ENCODE measurements at places on chromosomes 4 and X.
A peak's percentile ranks its signal among the peaks of the same experiment; 100 is the strongest.

DNA sequence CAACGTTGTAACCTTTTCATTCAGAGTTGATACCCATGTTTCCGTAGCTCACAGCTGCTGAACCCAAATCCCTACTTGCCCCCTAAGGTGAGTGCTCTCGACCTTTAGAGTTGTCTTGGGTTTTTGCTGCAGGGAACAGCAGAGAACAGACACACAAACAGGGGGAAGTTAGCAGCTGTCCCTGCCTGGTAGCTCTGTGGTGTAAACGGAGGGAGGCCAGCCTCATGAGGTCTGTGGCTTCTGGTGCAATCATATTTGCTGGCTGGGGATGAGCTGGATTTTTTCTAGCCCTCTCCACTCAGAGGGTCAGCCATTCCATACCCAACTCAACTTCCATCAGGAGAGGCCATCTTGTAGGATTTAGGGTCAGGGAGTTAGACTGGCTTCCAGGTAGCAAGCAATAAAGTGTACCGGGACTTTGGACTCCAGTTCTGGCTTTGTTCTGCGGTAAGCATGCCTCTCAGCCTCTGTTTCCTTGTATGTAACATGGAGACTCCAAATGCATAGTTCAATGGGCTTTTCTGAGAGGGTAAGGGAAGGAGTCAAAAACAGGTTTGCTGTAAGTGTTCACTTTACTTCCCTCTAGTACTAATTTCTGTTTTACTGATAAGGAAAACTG is 218.9 kb downstream of the MID1IP1 start:
- no peak for DNase-seq

- no peak for DNase-seq
Observed at GRCh38 chrX:103614999-103615398, 7.2 kb downstream of the TCEAL3 start.

DNA sequence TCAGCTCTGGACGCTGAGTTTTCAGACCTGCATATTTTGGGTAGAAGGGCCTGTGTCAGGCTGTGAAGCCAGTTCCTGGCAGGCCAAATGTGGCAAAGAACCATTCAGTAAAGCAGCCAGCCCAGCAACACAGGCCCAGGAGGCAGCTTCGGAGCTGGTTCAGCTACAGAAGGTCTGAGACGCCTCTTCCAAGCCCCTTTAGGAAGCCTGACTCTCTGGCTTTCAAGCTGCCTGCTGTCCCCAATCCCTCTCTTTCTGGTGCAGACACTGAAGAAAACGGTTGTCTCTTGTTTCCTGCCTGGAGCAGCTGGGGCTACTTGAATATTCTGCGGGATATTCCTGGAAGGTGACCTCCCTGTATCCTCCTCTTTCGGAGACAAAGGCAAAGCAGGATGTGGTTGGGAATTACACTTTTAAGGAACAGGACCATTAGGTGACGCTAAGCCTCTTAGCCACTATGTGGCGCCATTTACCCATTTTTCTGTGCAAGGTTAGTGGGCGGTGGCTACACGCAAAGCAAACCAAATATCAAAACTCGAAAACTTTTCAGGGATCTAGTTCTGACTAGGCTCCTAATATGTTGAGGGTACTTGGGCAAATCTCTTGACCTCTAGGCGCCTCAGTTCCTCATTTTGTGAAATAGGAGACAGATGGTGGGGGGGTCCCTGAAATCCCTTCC is 47.2 kb upstream of the LAS1L start:
- DNase-seq: peak; percentile 1

- no peak for DNase-seq
Observed at GRCh38 chr4:80201252-80202151, 4.2 kb downstream of the PRDM8 start.

DNA sequence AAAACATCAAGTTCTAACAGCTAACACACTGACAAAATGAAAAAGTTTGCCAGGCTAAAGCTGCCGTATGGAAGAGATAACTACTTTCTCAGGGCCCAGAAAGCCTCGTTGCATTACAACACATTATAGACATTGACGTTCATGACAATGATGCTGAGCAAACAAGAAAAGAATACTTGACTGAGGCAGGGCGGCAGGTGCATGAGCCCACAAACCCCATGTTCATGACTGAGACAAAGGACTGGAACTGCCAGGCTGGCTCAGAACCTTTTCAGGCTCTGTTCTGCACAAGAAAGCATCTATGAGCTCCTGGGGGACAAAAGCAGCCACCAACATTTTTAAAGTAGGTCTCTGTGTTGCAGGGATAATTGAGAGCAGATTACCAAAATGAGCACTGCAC is 13.6 kb downstream of the TLR6 start:
- no peak for DNase-seq

Measured in C1 segment of cervical spinal cord (tissue), 14 donors.